Amygdala (tissue), 56 donors: ENCODE measurements at places on chromosomes 1 and 21.

- no peak for DNase-seq
Measured at GRCh38 chr21:31186916-31187315, 148.6 kb upstream of the KRTAP19-8 start.

- DNase-seq: no peak
Measured at GRCh38 chr1:4638345-4638729, 16.1 kb upstream of the AJAP1 start.

DNA sequence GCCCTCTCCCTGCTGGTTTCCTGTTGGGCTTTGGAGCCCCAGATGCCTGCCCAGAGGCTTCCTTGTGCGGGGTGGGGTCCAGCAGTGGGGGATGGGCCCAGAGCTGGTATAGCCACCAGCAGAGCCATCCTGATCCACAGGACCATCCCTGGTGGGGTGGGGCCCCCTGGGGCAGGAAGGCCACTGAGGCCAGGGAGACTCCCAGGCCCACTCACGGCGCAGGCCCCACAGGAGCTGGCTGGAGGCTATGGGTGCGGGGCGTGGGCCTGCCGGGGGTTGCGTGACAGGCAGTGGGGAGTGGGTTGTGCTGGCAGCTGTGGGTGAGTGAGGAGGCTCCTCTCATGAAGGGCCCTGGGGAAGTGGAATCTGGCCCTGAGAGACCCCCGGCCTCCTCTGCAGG lies 5.7 kb downstream of the LRRC3 start:
- DNase-seq: no peak

DNA sequence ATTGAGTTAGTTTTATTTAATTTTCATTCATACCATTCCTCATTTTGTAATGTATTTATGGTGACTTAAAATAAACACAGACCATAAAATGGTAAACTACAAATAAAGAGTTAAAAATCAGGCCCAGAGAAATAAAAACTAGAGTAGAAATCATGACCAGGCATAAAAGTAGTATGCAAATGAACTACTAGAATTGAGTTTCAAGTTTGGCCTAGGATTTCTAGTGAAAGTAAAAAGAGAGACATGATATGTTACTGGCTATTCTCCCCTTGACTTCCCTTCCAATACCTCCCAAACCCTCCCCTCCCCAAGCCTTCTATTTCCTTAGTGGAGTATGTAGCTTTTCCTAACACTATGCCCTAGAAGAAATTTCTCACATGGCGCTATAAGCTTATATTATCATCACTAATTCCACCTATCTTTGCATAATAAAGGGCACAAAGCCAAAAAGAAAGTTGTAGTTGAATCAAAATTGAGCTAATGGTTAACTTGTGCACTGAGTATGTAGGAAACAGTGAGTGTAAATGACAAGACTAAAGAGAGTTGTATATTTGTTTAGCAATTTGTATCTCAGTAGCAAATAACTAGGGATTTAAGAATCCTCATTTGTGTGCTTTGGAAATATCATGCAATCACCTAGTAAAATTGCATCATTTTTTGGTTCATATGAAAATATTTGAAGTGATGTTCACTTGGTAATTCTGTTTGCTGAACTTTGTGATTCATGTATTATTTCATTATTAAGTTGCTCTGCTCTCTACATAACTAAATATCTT lies 29.7 kb upstream of the CDC14A start:
- DNase-seq: no peak

GRCh38 chr1:57091642-57092041 lies 125.8 kb upstream of the C8B start:
- DNase-seq: no peak

DNA sequence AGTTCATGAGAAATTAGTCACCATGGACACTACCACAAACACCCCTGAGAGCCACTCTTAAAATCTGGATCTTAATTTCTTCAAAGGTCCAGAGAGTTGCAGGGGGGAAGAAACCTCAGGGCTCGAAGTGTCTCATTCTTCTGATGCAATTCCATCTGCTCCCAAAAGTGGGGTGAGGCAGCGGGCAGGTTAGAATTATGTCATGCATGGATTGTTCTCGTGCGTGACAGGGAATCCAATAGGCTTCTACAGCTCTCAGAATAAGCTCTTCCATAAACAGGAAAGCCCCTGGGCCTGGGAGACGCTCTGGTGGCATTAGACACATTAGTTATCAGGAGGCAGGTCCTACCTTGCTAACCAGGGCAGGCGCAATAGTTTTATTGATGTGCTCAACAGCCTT lies 8.4 kb downstream of the ENO1 start:
- no peak for DNase-seq

- no peak for DNase-seq
Measured at GRCh38 chr1:12441414-12442105, 176.4 kb downstream of the DHRS3 start.

DNA sequence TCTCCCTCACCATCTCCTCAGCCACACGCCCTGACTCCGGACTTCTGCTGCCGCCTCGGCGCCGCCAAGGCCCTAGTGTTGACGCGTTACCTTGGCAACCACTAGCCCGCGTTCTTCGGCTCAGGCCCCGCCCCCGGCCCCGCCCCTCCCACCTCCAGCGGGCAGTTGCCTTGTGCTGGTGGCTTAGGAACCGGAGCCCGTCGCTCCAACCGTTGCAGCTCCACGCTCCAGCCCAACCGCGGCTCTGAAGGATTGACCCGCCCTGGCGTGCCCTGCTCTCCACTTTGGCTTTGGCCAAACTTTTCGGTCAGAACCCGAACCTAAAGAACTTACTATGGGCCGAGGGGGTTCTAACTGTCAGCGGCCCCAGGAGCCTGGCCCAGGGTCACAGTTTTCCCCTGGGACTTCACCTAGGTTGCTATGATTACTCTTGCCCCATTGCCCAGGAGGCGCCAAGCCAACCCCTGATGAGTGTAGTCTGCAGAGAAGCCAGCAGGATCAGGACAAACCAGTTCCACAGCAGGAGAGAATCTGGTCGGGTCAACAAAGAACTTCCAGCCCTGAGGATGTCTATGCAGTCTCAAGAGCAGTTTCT lies at the start of gene CFAP45:
TSS of gene CFAP45 (minus strand) at position 80 of the 595 bp plus-strand sequence. CDS start at position 13, 67 bp downstream.
- no peak for DNase-seq

GRCh38 chr21:16535626-16536025 lies 805.8 kb downstream of the USP25 start:
- DNase-seq: no peak

DNA sequence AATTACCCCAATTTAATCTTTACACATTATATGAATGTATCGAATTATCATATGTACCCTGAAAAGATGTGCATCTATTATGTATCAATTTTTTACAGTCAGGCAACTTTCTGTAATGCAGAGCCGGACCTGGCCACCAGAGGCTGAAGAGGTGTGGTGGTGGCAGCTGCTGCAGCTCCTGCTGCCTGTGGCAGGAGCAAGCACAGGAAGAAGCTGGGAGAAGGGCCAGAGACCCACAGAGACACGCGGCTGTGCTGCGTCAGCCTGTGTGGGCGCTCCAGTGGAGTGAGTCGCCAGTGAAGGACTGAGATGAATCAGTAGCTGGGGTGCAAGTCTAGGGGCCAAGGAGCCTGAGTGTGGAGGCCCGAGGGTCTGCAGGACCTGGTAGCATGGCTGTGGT lies 74.3 kb upstream of the COG2 start:
- no peak for DNase-seq

DNA sequence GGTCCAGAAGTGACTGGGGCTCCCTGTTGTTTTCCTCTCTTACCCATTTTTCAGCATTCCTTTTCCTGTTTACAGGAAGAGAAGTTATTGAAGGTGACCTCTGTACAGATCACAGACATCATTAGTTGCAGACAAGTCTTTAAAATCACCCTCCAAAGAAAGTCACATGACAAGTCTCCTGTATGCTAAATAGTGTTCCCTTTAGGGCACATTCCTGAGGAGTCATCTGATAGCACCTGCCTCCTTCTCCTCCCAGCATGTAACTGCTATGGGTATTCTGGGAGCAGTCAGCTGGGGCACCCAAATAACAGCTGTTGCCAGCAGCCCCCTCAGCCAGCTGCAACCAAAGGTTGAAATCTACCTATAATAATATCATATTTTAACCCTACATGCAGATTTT lies 200.6 kb downstream of the PTGER3 start:
- DNase-seq: no peak

- DNase-seq: no peak
Measured at GRCh38 chr1:67342076-67342890, 34.6 kb downstream of the IL12RB2 start.
